ENCODE measurements at places on chromosomes 5 and 9. TPM values are rescaled to one million over a fixed set of nuclear protein-coding genes. Genes with fewer than 3 reads are reported as not detected.

CCDC152 gene
- 2.4 TPM for polyA plus RNA-seq

SERF1A gene
- polyA plus RNA-seq: 3.1 TPM

DNA sequence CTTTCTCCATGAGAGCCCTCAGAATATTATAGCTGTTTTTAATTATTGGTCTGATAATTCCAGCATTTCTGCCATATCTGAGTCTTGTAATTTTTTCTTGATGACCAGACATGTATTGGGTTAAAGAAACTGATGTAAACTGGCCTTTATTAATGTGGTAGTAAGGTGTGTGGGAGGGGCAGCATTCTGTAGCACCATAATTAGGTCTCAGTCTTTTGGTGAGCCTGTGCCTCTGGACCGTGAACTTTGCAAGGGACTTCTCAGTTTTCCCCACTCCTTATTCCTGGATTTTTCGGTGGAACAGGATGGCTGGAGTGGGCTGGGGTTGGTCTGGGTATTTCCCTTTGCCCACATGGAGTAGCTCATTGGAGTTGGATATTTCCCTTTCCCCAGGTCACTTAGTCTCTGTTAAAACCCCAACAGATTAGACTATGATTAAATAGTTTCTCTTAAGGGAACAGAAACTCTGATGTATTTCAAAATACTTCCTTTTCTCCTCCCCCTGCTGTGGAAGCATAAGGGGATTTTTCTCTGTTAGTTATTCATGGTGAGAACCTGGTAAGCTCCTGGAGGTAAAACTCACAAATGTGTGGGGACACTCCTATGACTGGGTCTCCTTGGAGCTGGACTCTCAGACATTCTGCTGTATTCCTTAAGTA lies 52.4 kb downstream of the FSD1L start:
- no peak overlapping the region for H3K27ac ChIP-seq
- no peaks in the 10 kb centered on the region for H3K27me3 ChIP-seq
- no peak for DNase-seq
- H3K4me3 ChIP-seq: no peak overlapping the region
- no peaks in the 10 kb centered on the region for H3K36me3 ChIP-seq

- no peaks in the 10 kb centered on the region for H3K27me3 ChIP-seq
- H3K36me3 ChIP-seq: no peaks in the 10 kb centered on the region
- no peak overlapping the region for H3K27ac ChIP-seq
- H3K4me1 ChIP-seq: no peaks in the 10 kb centered on the region
Measured at GRCh38 chr5:148474025-148474511, 90.3 kb downstream of the FBXO38 start.

DNA sequence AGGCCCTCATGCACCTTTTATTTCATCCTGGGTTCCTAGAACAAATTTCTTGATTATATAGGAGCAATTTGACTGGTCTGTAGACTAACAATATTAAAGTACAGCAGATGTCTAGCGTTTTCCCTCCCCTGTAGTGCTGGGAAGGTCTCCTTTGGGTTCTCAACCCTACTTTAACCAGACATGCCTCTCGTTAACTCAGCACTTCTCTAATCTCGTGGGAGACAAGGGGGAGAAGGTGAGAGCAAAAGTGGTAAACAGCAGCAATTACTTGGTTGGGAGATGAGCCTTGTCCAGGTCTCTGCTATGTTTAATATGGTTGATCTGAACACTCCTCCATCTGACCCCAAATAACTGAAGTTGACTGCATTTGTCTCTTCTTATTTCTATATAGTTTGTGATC lies 22.0 kb downstream of the CETN3 start:
- DNase-seq: no peak
- no peak overlapping the region for H3K4me3 ChIP-seq
- H3K27ac ChIP-seq: no peak overlapping the region
- H3K27me3 ChIP-seq: no peaks in the 10 kb centered on the region
- H3K36me3 ChIP-seq: no peaks in the 10 kb centered on the region
